ENCODE measurements at places on chromosomes 5 and 9.

DNA sequence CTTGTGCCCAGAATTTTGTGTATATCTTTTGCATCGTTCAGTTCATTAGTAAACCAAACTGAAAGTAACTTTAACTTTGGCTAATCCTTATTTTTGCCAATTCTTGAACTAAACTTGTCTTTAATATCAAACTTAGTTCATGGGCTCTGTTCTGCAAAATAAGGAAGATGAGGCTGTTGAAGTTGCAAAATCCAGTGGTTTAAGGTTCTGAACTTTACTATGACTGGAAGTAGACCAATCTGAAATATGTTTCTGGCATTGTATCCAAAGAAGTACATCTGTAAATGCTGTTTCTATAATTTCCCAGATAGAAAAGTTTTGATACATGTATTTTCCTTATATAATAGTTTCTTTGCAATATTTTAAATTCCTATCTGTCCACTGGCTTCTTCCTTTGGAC, 238.1 kb downstream of the CETN3 start:
- DNase-seq, result no peak

GRCh38 chr5:122473138-122473843, 161.3 kb downstream of the SNCAIP start:
- no peak for DNase-seq

- DNase-seq, result no peak
Measured at GRCh38 chr5:172164769-172165212, 23.2 kb downstream of the STK10 start.

DNA sequence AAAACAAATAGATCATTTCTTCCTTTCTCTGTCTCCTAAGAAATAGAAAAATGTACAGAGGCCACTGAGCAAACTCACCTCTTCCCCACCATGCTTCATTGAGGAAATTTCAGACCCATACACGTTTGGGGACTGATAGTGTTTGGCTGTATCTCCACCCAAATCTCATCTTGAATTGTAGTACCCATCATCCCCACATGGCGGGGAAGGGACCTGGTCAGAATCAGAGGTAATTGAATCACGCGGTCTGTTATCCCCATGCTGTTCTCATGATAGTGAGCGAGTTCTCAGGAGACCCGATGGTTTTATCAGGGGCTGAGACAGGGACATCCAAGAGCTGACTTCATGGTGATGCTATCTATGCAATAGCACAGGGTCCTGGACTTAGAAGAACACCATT, 1655.8 kb downstream of the MAT2B start:
- no peak for DNase-seq

- DNase-seq, result no peak
Measured at GRCh38 chr9:37100327-37100726, 20.0 kb upstream of the ZCCHC7 start.

- no peak for DNase-seq
Measured at GRCh38 chr5:179119415-179120170, 59.4 kb downstream of the ZNF354C start.
